ENCODE measurements at places on chromosomes 1 and 21. TPM values are rescaled to one million over a fixed set of nuclear protein-coding genes. Genes with fewer than 3 reads are reported as not detected.
A peak's percentile ranks its signal among the peaks of the same experiment; 100 is the strongest.

GRCh38 chr1:115668579-115668978 is 26.8 kb downstream of the VANGL1 start:
- H3K36me3 ChIP-seq = peaks cover 68% of the 10 kb centered on the region
- no peak overlapping the region for H3K4me3 ChIP-seq
- peaks cover 35% of the 10 kb centered on the region for H3K4me1 ChIP-seq

- no peaks in the 10 kb centered on the region for H3K36me3 ChIP-seq
- H3K4me3 ChIP-seq = no peak overlapping the region
- no peak overlapping the region for H3K27ac ChIP-seq
- H3K4me1 ChIP-seq = peaks cover 24% of the 10 kb centered on the region
- H3K27me3 ChIP-seq = no peaks in the 10 kb centered on the region
Measured at GRCh38 chr1:223203034-223203408, 60.0 kb upstream of the TLR5 start.

DNA sequence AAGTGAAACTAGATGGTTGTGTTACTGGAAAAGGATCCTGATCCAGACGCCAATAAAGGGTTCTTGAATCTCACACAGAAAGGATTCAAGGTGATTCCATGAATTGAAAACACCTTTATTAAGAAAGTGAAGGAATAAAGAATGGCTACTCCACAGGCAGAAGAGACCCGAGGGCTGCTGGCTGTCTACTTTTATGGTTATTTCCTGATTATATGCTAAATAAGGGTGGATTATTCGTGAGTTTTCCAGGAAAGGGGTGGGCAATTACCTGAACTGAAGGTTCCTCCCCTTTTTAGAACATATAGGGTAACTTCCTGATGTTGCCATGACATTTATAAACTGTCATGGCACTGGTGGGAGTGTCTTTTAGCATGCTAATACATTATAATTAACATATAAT is 50.9 kb upstream of the WARS2 start:
- no peak for DNase-seq
- no peaks in the 10 kb centered on the region for H3K27me3 ChIP-seq
- no peaks in the 10 kb centered on the region for H3K36me3 ChIP-seq
- no peaks in the 10 kb centered on the region for H3K4me1 ChIP-seq

DNA sequence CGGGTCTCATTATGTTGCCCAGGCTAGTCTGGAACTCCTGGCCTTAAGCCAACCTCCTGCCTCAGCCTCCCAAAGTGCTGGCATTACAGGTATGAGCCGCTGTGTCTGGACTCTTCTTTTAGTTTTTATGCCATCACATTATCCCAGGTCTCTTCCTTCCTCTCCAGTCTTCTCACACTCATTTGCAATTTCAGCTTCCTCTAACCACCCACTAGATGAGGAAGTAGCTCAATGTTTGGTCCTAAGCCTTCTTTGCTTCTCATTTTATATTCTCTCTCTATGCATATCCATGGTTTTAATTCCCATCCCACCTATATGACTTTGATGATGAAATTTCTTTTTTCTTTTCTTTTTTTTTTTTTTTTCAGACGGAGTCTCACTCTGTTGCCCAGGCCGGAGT is 3.1 kb upstream of the ZBTB8A start:
- no peaks in the 10 kb centered on the region for H3K27me3 ChIP-seq
- peaks cover 16% of the 10 kb centered on the region for H3K4me1 ChIP-seq
- no peak for DNase-seq

DNA sequence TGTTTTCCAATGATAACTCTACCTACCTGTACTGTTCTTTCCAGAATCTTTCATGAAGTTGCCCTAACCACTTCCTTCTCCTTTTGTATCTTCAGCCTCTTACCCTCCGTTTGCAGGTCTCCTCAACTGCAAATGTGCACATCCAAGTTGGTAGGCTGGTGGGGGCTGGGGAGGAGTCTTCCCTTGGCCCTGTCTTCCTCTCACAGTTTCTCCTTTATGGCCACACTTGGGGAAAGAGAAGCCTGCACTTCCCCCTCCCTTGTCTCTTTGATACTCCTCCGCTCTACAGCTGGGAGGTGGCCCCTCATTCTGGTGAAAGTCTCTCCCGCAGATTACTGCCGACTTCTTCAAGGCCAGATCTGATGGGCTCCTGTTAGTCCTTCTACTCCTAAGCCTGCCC is 26.9 kb upstream of the GPR88 start:
- no peak for DNase-seq
- no peaks in the 10 kb centered on the region for H3K27me3 ChIP-seq
- H3K4me3 ChIP-seq = no peak overlapping the region
- H3K27ac ChIP-seq = no peak overlapping the region

- no peak overlapping the region for H3K4me3 ChIP-seq
- DNase-seq = no peak
- peaks cover 39% of the 10 kb centered on the region for H3K4me1 ChIP-seq
- H3K36me3 ChIP-seq = peaks cover 6% of the 10 kb centered on the region
- peak overlapping the region; percentile 30 for H3K27ac ChIP-seq
Measured at GRCh38 chr1:54326543-54327385, 79.4 kb downstream of the SSBP3 start.

DNA sequence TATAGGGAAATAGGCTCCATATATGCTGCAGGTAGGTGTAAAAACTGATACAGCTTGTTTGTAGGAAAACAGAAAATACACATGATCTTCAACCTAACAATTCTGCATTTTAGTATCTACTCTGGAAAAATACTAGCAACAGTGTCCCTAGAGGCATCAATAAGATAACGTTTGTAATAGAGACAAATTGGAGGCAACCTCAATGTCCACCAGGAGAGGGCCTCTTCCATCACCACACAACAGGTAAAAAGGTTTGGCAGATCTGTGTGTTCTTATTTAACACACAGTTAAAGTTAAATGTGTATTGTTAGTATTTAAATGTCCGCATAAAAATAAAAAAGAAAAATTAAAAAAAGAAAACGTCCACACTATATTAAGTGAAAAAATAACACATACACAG is 5.4 kb downstream of the EIF2D start:
- DNase-seq = no peak
- H3K27ac ChIP-seq = no peak overlapping the region
- no peak overlapping the region for H3K4me3 ChIP-seq
- H3K36me3 ChIP-seq = peaks cover 80% of the 10 kb centered on the region
- H3K27me3 ChIP-seq = no peaks in the 10 kb centered on the region

- DNase-seq = no peak
- H3K36me3 ChIP-seq = no peaks in the 10 kb centered on the region
- H3K27ac ChIP-seq = no peak overlapping the region
- no peak overlapping the region for H3K4me3 ChIP-seq
Measured at GRCh38 chr1:12180315-12180714, 13.5 kb downstream of the TNFRSF1B start.

DNA sequence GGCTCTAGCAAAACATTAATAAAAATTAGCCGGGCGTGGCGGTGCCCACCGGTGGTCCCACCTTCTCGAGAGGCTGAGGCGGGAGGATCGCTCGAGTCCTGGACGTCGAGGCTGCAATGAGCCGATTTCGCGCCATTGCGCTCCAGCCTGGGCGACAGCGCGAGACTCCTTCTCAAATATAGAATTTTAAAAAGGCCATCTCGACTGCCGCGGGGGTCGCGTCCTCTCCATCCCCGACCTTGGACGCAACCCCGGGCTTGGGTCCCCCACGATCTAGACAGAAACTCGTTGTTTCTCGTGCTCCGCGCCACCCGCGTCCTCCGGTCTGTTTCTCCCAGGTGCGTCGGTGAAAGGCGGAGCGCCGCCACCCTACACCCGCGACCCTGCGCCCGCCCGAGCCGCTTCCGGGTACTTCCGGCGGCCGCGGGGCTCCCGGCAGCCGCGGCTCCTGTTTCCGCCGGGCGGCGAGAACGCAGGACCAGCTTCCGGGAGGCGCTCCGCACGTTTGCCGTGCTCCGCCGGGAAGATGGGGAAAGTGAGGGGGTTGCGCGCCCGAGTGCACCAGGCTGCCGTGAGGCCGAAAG is at the start of gene SLX9:
Gene SLX9 (plus strand): TSS at position 498 of the 584 bp plus-strand sequence. CDS start 29 bp downstream, at position 527.
- no peaks in the 10 kb centered on the region for H3K27me3 ChIP-seq
- H3K4me3 ChIP-seq = peak within 1 kb of the TSS; percentile 66
- H3K4me1 ChIP-seq = peaks cover 20% of the 10 kb centered on the region
- peak within 1 kb of the TSS; percentile 9 for H3K27ac ChIP-seq
- H3K36me3 ChIP-seq = peaks cover 50% of the 10 kb centered on the region
- DNase-seq = peak; percentile 81

GRCh38 chr1:15124362-15125100 is 29.0 kb upstream of the TMEM51 start:
- no peaks in the 10 kb centered on the region for H3K36me3 ChIP-seq
- no peak overlapping the region for H3K4me3 ChIP-seq
- peaks cover 6% of the 10 kb centered on the region for H3K4me1 ChIP-seq
- DNase-seq = no peak

The CA6 gene
- not detected for total RNA-seq

The KDF1 gene
- total RNA-seq = not detected

The MTARC1 gene
- total RNA-seq = not detected

The PDE4B gene
- total RNA-seq = 12.4 TPM

All from SJSA1 (cell line).